ENCODE measurements at places on chromosomes 16 and 17. TPM values are rescaled to one million over a fixed set of nuclear protein-coding genes. Genes with fewer than 3 reads are reported as not detected.

The RNF222 gene
- 0.20 TPM for total RNA-seq

The SLC2A4 gene
- not detected for total RNA-seq

The LPO gene
- not detected for total RNA-seq

The KCNH6 gene
- not detected for total RNA-seq

The TMEM204 gene
- total RNA-seq = 34.7 TPM

Data from activated CD8-positive, alpha-beta memory T cell treated with anti-CD3 and anti-CD28 coated beads, Interleukin-2, amount 10 ng/mL, durations not matched to agents 7 days and 5 days (primary cell).